Fibroblast of skin of left biceps (primary cell): ENCODE measurements at places on chromosomes 1 and 21.

DNA sequence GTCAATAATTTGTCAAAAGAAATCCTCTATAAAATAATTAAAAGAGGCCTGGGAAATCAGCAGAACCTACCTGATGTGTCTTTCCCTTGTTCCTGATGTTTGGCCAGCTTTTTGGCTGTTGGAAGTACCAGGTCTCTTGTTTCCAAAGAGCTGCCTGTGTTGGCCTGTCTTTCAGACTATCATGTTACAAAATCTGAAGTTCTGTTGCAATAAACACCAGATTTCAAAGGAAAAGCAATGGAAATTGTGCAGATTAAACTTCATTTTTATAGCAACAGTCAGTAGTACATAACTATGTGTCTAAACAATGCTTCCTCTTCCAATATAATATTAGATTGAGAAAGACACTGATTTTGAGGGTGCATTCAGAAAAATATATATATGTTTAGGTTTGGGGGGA is 647.2 kb upstream of the CXADR start:
- no peak for DNase-seq

GRCh38 chr1:205476648-205477047 is 20.8 kb upstream of the BLACAT1 start:
- DNase-seq, result no peak

- no peak for DNase-seq
Measured at GRCh38 chr1:25369241-25369640, 31.1 kb downstream of the TMEM50A start.

DNA sequence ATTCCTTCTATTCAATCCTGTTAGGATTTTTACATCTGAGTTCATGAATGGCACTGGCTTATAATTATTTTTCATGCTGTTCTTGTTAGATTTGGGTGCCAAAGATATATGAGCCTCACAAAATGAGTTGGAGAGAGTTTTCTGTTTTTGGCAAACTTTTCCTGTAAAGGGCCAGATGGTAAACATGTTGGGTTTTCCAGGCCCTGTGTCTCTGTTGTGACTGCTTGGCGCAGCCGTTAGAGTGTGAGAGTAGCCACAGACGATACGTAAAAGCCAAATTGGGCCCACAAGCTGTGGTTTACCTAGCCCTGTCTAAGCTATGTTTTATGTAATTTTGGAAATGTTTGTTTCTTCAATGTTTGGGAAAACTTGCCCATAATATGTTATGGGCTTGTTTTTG is 15.6 kb upstream of the CA6 start:
- DNase-seq, result no peak

- no peak for DNase-seq
Measured at GRCh38 chr1:76870037-76870436, 2.8 kb downstream of the ST6GALNAC5 start.

DNA sequence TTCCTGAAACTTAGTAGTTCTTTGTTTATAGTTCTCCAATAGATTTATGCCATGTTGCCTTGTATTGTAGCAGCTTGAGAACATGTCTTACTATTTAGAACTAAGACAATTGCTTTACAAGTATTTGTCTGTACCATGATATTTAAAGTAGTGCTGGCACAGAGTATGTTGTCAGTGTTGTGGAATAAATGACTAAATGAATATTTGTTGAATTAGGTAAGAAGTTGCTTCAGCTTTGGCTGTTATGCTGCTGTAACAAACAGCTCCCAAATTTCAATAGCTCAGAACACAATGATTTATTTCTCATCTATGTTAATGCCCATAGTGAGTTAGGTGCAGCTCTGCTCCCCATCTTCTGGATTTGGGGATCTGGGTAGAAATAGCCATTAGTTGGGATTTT is 90.2 kb upstream of the VCAM1 start:
- DNase-seq, result no peak

- no peak for DNase-seq
Measured at GRCh38 chr1:30335389-30335996, 387.9 kb downstream of the MATN1 start.

GRCh38 chr21:38244407-38244787 is 12.4 kb upstream of the KCNJ15 start:
- DNase-seq, result no peak

- no peak for DNase-seq
Measured at GRCh38 chr1:2127187-2128145, 67.1 kb downstream of the FAAP20 start.

DNA sequence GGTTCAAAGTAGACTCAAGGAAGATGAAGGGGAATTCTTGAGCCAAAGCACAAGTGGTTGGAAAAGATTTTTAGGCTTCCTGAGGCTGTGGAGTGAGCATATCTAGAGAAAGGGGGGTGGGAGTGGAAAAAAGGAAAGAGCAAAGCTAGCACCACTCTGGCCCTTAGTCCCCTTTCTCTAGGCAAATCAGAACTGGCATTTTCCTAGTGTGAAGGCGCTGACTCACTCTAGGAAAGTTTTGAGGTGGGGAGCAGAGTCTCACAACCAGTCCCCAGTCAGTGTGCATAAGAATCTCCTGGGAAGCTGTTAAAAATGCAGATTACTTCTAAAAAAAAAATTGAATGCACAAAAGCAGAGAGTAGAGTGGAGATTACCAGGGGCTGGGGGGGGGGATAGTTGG is 3.4 kb upstream of the GPR89B start:
- DNase-seq, result no peak

GRCh38 chr1:224059897-224060427 is 53.9 kb upstream of the FBXO28 start:
- no peak for DNase-seq

DNA sequence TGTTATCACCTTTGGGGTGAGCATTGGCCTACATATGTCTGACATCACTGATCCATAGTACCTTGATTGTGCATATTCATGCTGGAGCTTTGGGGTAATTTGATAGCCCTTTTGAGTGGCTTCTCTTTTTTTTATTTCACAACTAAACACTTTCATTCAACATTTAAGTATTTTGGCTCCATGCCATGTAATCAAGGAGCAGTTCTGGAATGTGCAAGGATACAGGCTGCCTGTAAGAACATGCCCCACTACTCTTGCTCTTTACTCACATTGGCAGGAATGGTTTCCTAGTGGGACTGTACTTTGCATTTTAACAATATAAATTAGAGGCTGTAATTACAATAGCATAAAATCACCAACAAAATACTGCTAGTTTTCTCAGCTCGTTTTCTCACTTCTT is 300.7 kb upstream of the SPAG17 start:
- no peak for DNase-seq

DNA sequence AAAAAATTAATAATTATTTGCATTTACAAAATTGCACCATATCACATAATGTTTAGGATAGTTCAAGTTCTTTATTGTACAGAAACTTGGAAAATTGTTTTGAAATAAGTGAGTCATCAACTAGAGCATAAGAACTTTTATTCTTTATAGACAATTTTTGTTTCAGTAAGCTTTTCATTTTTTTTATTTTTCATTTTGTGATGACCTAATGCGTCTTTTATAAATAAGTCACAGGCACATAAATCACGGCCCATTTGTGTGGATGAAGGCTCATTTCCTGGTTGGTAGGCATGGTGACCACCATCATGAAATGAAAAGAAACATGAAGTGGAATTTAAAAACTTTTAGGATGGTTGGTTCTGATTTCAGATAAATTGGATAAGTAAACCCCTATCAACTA is 39.3 kb downstream of the SPAG17 start:
- no peak for DNase-seq

- DNase-seq, result no peak
Measured at GRCh38 chr1:186465946-186466345, 5.0 kb upstream of the PDC start.

- DNase-seq, result peak; percentile 26
Measured at GRCh38 chr1:153749408-153750005, 21.7 kb downstream of the INTS3 start.

- DNase-seq, result no peak
Measured at GRCh38 chr1:46408356-46409062, 14.4 kb downstream of the FAAH start.

- peak; percentile 79 for DNase-seq
Measured at GRCh38 chr1:41109310-41110197, 88.0 kb upstream of the SLFNL1 start.

DNA sequence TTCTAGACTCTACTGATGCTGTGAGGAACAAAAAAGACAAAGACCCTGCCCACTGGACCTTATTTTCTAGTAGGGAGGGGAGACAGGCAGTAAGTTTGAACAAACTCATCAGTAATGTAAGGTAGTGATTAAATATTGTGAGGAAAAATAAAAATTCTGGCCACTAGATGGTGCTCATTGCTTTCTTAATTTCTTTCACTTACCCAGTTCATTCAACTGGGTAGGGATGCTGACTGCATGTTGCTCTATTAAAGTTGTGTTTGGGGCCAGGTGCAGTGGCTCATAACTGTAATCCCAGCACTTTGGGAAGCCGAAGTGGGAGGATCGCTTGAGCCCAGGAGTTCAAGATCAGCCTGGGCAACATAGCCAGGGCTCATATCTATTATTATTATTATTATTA is 6.3 kb upstream of the KYAT3 start:
- DNase-seq, result no peak

DNA sequence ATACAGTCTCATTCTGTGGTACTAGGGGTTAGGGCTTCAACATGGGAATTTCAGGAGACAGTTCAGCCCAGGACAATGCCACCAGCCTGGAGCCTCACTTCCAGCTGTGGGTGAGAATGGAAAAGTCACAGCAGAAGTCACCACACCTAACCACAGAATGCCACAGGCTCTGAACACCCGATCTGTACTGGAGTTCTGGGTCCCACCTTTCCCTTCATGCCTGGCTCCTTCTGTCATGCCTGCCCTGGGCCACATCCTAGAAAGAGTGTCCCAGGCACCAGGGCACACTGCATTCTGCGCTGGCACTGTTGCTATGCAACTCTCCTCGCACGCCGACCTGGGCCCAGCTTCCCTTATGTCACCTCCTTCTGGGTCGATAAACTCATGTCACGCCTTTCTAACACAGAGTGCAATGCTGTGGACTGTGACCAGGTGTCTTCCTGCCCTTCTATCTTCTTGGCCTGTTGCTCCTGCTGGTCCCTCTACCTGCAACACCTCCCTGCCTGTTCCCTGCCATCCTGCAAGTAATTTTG is 21.2 kb downstream of the RCSD1 start:
- DNase-seq, result no peak

DNA sequence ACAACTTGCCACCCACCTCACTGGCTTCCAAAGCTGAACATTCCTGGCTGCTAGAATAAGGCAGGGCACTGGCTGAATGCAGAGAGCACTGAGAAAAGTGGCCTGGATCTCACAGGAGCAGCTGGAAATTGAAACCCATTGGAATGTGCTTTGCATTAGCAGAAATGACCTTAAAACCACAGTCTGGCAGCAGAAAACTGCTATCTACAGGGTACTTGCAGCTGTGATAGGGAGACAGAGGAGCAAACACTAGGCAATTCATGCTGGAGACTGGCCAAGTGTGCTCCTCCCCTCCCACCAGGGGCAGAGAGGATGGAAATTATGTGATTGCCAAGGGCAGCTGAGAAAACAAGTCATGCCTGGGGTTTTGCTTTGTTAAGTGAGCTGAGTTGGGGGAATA is 47.2 kb downstream of the HSD3B1 start:
- DNase-seq, result peak; percentile 49

- DNase-seq, result no peak
Measured at GRCh38 chr1:3524556-3525203, 70.2 kb downstream of the ARHGEF16 start.

GRCh38 chr1:241579434-241579833 is 47.3 kb downstream of the KMO start:
- DNase-seq, result no peak

DNA sequence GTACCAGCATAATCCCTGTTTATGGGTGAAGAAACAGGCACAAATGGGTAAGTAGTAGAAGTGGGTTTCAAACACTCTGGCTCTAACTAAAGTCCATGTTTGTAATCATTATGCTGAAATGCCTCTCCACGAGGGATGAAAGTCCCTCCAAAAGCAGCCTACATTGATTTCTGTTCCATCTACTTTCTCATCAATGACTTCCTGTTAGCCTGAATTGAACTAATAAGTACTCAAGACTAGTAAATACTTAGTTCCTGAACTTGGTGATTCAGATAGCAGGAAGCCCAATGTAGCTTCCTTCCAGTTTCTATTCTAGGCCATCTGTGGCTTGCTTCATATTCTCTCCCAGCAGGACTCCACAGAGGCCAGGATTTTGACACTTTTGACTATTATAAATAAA is 11.3 kb upstream of the BACH1 start:
- DNase-seq, result no peak

- DNase-seq, result no peak
Measured at GRCh38 chr1:115839679-115840237, 1.2 kb downstream of the NHLH2 start.

GRCh38 chr1:224433701-224434672 is 610 bp downstream of the WDR26 start:
- DNase-seq, result no peak

- DNase-seq, result no peak
Measured at GRCh38 chr1:208192995-208193394, 51.2 kb downstream of the PLXNA2 start.

- peak; percentile 65 for DNase-seq
Measured at GRCh38 chr1:12549460-12550349, 68.3 kb downstream of the DHRS3 start.

DNA sequence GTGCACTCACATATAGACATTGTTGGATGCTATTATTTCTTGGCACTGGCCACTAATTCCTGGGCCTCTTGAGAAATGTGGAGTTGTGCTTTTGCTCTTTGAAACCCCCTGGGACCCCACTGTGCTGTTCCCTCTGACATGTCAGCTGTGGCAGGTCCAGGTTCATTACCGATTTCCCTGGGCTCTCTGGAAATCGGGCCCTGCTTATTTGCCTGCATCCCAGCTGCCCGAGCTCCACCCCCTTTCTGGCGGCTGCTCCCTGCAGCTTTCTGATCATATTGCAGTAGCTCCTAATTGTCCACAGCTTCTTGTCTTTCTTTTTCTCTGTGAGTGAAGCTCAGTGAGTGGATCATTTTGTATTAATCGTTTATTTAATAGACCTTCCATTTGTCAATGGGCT is 183.7 kb upstream of the FAM78B start:
- DNase-seq, result no peak

- DNase-seq, result peak; percentile 13
Measured at GRCh38 chr1:21783679-21784603, 992 bp upstream of the USP48 start.
